Fibroblast of skin of left quadriceps (primary cell): ENCODE measurements at places on chromosomes 4 and X.

GRCh38 chr4:22986881-22987280 is 294.1 kb downstream of the GBA3 start:
- no peak for DNase-seq

DNA sequence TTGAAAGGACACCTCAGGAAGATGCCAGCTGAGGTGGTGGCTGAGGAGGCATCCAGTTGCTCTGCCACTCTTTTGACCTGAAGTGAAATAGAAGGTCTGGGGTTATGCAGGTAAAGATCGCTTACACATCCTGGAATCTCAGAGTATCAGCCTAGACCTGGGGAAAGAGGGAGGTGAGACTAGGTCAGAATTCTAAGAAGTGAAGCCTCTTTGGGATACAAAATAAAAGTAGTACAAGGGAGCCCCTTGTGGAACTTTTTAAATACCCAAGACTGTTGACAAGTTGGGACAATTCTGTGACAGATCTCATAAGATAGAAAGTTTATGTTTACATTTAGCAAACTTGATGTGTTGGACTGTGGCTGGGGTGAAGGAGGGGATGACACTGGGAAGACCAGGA is 263.1 kb downstream of the SPRY1 start:
- DNase-seq, result no peak

GRCh38 chr4:152655272-152656129 is 24.3 kb downstream of the TMEM154 start:
- no peak for DNase-seq

DNA sequence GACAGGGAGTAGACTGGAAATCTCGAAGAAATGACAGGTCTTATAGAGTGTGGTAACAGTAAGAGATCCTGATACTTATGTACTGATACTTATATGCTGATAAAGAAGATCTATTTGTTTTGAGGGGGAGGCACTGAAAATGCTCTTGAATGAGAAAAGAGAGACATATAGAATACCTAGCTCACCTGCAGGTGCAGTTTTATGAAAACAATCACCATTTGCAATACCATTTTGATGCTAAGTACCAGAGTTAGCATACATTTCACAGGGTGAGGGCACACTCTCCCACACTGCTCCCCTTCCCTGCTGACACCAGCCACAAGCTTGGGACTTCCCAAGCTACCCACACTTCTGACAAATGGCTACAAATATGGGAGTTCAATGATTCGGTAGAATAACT is 1490.1 kb upstream of the IGFBP7 start:
- DNase-seq, result no peak

DNA sequence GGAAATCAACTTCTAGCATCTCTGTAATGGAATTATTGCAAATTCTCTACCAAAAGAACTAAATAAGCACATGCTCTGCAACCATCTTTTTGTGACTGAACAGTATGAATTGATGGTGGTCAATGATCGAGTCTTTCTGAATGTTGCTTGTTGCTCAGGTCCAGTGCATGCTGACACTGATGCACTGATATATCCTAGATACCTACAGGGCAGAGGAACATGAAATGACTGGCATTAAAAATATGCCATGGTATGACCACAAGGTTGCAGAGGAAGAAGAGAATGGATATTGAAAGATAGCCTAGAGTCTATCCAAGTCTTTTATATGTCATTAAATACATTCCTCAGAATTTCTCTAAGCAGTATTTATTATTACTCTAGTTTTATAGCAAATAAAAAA is 692.8 kb upstream of the TENM3 start:
- DNase-seq, result no peak

GRCh38 chr4:61505773-61506685 is 305.9 kb downstream of the ADGRL3 start:
- DNase-seq, result no peak

GRCh38 chrX:46247456-46247855 is 297.8 kb downstream of the ZNF674 start:
- no peak for DNase-seq

GRCh38 chr4:77994194-77994721 is 62.9 kb upstream of the FRAS1 start:
- peak; percentile 64 for DNase-seq

DNA sequence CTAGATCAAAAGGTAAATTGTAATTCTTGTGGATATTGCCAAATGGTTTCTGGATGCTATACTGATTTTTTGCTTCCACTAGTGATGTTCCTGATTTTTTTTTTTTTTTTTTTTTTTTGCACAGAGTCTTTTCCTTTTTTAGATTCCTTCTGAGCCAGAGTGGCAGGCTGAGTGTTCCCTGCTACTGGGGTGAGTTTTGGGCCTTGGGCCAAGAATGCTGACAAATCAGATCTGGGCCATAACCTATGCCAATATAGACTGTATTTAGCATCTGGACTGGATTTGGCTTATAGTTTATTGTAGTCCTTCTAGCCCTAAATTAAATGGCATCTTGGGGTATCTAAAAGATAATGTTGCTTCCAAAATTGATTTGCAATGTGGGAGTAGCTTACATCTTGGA is 52.8 kb downstream of the REPS2 start:
- DNase-seq, result no peak

- DNase-seq, result no peak
Measured at GRCh38 chrX:28321286-28321685, 266.0 kb upstream of the IL1RAPL1 start.

GRCh38 chrX:30570505-30570904 is 7.1 kb downstream of the TASL start:
- peak; percentile 2 for DNase-seq

DNA sequence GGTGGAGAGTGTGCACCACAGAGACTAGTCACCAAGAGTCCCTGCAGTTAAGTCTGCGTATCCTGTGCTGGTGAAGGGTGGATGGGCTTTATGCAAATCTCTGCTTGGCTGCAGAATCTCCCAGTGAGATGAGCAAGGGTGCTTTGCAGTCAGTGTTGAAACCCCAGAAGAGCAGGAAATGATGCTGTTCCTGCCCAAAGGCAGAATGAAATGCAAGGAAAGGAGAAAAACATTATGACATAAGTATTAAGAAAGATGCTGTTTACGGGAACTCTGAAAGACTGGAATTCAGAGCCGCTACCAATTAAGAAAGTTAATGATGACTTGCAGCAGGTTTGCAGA is 25.4 kb upstream of the ACSL1 start:
- no peak for DNase-seq

DNA sequence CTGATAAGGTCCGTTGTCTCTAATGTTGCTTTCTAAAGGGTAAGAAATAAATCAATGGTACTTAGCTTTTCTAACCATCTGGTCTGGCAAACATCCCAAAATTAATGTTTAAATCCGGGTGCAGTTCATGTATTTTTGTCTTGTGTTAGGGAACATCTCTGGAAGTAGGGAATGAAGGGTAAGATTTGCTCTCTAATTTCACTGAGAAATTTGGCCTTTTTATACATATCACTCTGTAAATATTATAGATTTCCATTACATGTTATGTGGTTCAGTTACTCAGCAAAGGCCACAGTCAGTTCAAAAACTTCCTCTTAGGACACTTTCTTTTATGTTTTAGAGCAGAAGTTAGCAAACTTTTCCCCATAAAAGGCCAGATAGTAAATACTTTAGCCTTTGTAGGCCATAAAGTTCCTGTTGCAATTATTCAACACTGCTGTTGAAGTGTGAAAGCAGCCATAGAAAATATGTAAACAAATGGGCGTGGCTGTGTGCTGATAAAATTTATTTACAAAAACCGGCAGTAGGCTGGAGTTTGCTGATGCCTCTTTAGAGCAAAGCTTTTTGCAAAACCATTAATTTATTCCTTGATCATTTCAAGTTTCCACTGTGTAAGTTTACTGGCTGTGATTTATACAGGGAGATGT is 218.1 kb downstream of the ANTXR2 start:
- no peak for DNase-seq

- no peak for DNase-seq
Measured at GRCh38 chr4:120431180-120431579, 364.5 kb upstream of the MAD2L1 start.
